GM23248 (cell line): ENCODE measurements at places on chromosomes 12 and 14.

- no peak for DNase-seq
Measured at GRCh38 chr14:31819281-31819680, 257.8 kb upstream of the ARHGAP5 start.

DNA sequence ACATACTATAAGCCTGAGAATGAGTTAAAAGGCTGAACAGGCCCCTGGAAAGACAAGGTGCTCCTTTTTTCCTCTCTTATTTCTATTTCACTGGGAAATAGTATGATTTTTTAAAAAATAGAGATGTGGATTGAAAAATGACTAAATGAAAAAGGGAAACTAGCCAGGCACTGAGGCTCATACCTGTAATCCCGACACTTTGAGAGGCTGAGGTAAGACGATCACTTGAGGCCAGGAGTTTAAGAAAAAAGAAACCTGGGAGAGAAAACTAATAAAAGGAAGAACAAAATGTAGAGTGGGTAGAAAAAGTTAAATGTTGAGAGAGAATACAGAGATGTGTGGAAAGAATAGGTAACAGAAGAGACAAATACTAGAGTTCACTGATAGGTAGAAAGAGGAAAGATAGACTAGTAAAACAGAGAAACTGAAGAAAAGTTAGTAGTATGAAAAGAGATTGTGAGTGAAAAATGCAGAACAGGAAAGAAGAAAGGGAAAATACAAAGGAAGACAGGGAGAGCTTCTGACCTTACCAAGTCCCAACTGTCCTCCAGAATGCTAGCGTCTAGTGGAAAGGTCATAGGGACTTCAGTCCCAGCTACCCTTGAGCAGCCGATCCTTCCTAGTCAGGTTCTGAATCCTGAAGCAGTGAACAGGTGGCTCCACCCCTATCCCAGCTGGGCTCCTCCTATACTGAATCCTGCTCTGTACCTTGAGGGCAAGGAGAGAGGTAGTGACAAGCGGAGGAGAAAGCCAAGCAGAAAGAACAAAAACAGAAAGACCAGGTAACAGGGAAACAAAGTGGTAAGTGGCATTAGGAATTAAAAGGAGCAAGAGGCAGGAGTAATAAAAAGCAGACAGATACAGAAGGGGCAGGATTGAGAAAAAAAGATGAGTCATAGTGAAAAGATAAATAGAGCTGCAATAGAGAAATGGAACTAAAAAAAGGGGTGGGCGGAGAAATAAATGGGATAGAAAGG is 7.3 kb downstream of the TMEM116 start:
- peak; percentile 49 for DNase-seq

DNA sequence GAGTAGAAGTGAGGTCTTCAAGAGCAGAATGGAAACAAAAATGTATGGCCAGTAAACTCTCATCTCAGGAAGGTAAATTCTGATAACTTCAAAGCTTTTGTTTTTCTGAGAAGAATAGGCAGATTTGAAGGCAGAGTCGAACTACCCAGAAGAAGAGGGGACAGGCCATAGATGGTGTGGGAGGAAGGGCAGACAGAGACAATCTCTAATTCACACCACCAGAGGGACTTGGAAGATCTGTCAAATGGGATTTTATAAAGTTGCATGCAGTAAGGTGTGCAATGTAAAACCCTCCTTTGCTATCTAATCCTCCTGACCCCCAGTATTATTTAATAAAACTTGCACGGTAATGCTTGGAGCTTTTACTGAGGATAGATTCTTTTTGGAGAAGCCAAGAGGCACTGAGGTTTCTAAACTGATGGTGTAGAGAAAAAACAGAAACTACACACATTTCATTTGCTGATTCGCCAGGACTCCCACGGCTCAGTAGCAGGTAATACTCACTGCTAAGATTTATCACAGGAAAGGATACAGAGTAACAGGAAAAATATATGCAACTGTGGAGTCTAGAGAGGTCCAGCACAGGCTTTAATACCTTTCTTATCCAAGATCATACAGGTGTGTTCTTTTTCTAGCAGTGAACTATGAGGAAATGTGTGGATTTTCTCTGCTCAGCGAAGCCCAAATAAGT is 18.3 kb downstream of the SLC38A2 start:
- DNase-seq = peak; percentile 15

DNA sequence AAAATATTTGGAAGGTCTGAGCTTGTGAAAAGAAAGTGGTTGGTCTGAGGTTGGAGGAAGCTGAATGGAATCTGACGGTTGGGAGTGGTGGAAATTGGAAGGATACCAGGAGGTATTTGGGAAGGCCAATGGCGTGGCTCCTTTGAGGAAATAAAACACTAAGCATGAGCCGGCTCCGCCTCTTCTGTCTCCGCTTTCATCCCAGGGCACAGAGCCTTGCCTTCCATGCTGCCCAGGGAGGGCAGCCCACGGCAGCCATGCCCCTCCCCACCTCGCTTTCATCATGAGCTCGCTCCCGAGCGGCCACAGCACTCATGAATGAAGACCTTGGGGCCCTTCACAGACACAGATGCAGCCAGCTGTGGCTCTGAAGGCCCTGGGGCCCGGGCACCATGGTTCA is 36.2 kb downstream of the HSP90AA1 start:
- peak; percentile 60 for DNase-seq

- no peak for DNase-seq
Measured at GRCh38 chr14:20680843-20681347, 3.5 kb upstream of the RNASE4 start.

DNA sequence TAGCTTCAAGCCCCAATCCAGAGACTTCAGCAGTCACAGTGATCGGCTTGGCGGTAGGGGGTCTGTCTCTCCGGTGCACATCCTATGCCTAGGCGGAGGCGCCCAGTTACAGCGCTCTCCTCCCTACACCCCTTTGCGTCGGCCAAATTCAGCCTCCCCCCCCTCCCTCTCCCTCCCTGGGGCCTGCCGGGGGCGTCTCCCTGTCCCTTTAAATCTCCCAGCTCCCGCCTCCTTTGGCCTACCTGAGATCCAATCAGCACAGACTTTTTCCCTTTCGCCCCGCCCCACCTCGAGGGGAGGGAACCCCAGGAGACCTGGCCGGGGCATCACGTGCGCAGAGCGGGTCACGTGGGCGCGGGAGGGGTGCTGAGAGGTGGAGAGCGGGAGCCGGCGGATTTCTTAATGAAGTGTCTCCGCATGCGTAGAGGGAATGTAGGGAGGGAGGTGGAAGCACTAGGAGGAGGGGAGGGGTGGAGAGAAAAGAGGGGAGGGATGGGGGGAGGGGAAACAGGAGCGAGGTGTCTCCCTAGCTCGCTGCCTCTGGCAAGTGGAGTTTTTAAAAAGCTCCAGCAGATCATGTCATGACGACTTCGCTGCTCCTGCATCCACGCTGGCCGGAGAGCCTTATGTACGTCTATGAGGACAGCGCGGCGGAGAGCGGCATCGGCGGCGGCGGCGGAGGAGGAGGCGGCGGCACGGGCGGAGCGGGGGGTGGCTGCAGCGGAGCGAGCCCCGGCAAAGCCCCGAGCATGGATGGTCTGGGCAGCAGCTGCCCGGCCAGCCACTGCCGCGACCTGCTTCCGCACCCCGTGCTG is at the start of gene HOXC13:
HOXC13 (plus strand) TSS at position 506 of the 815 bp plus-strand sequence; CDS start at position 582, 76 bp downstream.
- peak; percentile 50 for DNase-seq

- peak; percentile 90 for DNase-seq
Measured at GRCh38 chr12:26648584-26648983, 184.4 kb downstream of the ITPR2 start.

DNA sequence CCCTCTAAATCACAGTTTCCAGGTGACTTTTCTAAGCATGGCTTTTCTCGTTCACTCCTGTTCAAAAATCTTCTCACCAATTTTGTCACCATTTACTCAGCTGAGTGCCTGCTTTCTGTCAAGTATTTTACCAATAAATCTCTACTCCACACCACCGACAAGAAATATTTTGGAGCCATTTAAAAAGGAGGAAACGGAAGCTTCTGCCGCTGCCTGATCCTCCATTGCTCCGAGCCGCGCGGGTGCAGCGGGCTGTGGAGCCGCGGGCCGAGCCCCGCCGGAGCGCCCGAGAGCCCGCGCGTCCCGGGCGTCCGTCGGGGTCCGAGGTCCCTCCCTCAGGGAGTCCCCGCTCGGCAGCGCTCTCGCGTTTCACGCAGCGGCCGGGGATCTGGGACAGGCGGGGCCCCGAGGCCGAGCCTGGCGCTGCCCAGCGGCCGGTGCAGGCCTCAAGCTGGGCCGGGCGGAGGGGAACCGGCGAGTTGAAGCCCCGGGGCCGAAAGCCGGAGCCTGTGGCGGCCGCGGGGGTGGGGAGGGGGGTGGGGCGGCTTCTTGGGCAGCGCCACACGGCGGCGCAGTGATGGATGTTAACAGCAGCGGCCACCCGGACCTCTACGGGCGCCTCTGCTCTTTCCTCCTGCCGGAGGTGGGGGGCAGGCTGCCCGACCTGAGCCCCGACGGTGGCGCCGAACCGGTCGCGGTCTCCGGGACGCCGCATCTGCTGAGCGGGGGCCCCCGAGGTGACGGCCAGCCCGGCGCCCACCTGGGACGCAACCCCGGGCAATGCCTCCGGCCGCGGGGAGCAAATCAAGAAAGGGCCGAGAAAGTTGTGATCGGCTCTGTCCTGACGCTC is 1.1 kb upstream of the HEBP1 start:
- DNase-seq = peak; percentile 83
